ENCODE measurements at places on chromosomes 7 and 10. TPM values are rescaled to one million over a fixed set of nuclear protein-coding genes. Genes with fewer than 3 reads are reported as not detected.
A peak's percentile ranks its signal among the peaks of the same experiment; 100 is the strongest.

Gene PIK3CG
- polyA plus RNA-seq: 1.7 TPM

Gene TEX47
- not detected for polyA plus RNA-seq

DNA sequence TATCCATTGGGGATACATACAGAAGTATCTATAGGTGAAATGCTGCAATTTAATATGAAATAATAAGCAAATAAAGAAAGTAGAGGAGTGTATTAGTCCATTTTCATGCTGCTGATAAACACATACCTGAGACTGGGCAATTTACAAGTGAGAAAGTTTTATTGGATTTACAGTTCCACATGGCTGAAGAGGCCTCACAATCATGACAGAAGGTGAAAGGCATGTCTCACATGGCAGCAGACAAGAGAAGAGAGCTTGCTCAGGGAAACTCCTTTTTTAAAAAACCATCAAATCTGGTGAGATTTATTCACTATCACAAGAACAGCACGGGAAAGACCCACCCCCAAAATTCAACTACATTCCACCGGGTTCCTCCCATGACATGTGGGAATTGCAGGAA lies 82.8 kb upstream of the TRIM24 start:
- H3K27ac ChIP-seq: no peak overlapping the region
- H3K36me3 ChIP-seq: no peaks in the 10 kb centered on the region
- H3K4me3 ChIP-seq: no peak overlapping the region

- H3K36me3 ChIP-seq: peaks cover 48% of the 10 kb centered on the region
- DNase-seq: no peak
- peak overlapping the region; percentile 96 for H3K27ac ChIP-seq
- H3K27me3 ChIP-seq: no peaks in the 10 kb centered on the region
- H3K4me1 ChIP-seq: peaks cover 40% of the 10 kb centered on the region
These were observed 516 bp downstream of the ZNHIT1 start for GRCh38 chr7:101218236-101219125.

GRCh38 chr10:127921075-127921752 lies 14.3 kb downstream of the PTPRE start:
- H3K4me1 ChIP-seq: peaks cover 27% of the 10 kb centered on the region

GRCh38 chr10:132590752-132591121 lies 53.1 kb downstream of the INPP5A start:
- no peak for DNase-seq
- H3K36me3 ChIP-seq: peaks cover 18% of the 10 kb centered on the region
- H3K4me3 ChIP-seq: no peak overlapping the region

DNA sequence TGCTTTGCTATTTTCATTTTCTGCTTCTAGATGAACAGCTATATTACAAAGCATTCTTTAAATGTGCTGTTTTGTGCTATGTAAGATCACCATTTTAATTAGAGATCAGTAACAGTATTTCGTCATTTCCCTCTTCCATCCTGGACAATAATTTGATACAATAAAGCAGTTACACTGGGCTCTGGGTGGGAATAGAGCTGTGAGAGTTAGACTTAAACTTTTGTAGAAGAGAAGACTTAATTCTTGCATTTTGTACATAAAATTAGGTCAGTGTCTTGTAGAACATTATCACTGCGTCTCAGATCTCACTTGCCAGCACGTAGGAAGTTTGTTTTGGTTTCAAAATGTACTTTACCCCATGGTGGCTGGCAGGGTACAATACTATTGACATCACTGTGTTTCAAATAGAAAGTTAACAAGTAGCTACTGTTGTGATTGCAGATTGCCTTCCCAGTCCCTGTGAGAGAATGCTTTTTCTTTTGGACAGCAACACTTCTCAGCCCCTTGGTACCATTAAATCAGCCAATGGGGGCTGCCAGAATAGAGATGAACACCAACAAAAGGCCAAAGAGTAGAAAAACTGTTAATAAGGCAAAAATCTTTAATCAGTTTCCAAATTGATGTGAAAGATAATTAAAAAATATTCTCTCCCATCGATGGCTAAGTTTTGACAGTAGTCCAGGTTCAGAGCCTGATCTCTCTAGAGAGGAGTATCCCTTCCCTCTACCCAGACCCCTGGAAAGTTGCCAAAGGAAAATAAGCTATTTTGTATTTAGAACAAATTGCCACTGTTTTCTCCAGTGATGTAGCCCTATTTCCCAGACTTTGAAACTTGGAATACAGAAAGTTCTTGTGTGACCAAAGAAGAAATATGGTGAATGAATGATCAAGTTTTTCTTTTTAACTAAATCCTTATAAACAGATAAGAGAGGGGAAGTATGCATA lies 35.1 kb downstream of the SMNDC1 start:
- H3K27ac ChIP-seq: peak overlapping the region; percentile 94
- DNase-seq: peak; percentile 63
- H3K4me3 ChIP-seq: peak overlapping the region; percentile 19

Measured in spinal cord (tissue), 10 donors.